ENCODE measurements at places on chromosomes 11 and 22. TPM values are rescaled to one million over a fixed set of nuclear protein-coding genes. Genes with fewer than 3 reads are reported as not detected.

GRCh38 chr22:19555651-19556050 is 31.4 kb upstream of the CLDN5 start:
- DNase-seq: no peak

HTR3B gene
- total RNA-seq: not detected

- no peak for DNase-seq
Observed at GRCh38 chr11:113493206-113493605, 18.0 kb upstream of the DRD2 start.

ARHGAP8 gene
- 0.82 TPM for total RNA-seq

DNA sequence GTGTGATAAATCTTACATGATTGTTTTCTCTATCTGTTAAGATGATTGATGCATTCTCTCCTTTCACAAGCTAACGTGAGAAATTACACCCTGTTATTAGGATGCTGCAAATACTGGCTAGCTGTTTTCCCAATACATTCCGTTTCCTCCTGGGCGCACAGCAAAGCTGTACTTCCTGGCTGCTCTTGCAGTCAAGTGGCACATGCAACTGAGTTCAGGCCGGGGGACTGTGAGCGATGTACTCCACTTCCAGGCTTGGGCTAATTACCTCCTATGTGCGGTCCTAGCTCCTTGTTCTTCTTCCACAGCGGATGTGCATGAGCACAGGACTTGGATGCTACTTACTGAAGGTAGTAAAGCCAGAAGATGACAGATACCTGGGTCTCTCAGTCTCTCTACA is 234.9 kb upstream of the SESN3 start:
- no peak for DNase-seq

ZNF215 gene
- total RNA-seq: 0.97 TPM

DNA sequence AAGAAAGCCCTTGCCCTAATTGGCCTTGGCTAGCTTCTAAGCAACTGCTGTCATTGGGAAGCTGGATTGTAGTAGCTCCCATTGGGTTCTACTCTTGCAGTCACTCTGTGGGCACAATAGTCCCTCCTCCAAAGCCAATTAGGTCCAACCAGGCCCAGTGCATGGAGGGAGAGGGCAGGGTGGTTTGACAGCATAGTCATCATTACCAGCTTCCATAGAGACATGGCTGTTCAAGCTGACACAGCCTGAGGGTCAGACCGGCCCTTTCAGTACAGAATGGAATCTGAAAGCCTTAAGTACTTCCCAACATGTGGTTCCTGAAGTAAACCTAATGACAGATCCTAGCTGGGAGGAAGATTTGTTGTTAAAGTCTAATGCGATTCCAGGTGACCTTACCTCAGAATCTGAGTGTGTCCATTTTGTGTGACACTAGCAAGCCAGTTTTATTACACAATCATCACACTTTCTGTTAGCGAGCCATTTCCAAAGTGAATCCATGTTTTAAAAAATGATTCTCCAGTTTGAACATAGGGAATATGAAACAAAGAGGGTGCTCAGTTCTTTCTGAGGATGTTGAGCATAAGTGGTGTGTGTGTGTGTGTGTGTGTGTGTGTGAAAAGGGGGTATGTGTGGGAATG is 6.9 kb downstream of the PLET1 start:
- DNase-seq: no peak

DNA sequence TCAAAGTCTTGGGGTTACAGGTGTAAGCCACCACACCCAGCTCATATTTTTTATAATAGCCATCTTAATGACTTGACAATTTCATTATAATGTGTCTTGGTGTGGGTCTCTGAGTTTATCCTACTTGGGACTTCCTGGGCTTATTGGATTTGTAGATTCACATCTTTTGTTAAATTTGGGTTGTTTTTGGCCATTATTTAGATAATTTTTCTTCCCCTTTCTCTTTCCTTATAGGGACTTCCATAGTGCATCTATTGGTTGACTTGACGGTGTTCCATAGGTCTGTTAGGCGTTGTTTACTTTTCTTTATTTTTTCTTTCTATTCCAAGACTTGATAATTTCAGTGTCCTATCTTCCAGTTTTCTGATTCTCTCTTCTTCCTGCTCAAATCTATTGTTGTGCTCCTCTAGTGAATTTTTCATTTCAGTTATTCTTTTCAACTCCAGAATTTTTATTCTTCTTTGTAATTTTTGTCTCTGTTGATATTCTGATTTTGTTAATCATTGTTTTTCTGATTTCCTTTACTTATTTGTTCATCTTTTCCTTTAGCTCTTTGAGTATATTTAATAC is 45.6 kb downstream of the RRM1 start:
- no peak for DNase-seq

ALG8 gene
- total RNA-seq: 13.2 TPM

- no peak for DNase-seq
Observed at GRCh38 chr11:72871119-72871518, 56.9 kb downstream of the ATG16L2 start.

DNAJB7 gene
- not detected for total RNA-seq

OR52A1 gene
- not detected for total RNA-seq

F2 gene
- total RNA-seq: 0.19 TPM

GRCh38 chr11:117796456-117796871 is 552 bp downstream of the DSCAML1 start:
- DNase-seq: no peak

GRCh38 chr11:29914203-29914930 is 102.5 kb downstream of the KCNA4 start:
- no peak for DNase-seq

XNDC1N gene
- 5.4 TPM for total RNA-seq

GRCh38 chr11:118124929-118125535 is 27.6 kb downstream of the SCN4B start:
- no peak for DNase-seq

DNA sequence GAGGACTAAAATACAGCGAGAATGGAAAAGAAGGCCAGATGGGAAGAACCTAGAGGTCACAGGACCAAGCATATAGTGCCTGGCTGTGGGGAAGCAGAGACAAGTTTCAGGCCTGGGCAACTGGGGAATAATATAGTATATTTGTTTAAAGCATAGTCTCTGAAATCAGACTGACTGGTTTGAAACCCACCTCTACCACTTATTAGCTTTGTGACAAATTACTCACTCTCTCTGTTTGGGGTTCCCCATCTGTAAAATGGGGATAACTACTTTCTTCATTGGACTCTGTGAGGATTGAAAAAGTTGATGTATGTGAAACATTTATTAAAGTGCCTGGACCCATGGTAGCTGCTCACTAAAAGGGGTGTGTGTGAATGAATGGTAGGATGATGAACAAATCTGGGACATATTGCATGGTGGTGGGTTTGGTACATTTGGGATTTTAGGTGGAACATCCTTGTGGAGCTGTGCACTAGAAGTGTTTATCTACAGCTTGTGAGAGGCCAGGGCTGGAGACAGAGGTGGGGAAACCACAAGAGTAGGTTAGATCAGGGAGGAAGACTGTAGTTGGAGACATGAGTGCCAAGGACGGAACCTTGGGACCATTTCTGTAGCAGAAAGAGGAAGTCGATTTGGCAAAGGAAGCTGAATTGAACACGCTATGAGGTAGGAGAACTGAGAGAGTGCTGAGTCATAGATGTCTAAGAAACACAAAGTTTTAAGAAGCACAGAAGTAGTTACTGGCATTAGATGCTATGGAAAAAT is 52.6 kb downstream of the SWAP70 start:
- DNase-seq: peak; percentile 28
